ENCODE measurements at places on chromosomes 2 and 18.

DNA sequence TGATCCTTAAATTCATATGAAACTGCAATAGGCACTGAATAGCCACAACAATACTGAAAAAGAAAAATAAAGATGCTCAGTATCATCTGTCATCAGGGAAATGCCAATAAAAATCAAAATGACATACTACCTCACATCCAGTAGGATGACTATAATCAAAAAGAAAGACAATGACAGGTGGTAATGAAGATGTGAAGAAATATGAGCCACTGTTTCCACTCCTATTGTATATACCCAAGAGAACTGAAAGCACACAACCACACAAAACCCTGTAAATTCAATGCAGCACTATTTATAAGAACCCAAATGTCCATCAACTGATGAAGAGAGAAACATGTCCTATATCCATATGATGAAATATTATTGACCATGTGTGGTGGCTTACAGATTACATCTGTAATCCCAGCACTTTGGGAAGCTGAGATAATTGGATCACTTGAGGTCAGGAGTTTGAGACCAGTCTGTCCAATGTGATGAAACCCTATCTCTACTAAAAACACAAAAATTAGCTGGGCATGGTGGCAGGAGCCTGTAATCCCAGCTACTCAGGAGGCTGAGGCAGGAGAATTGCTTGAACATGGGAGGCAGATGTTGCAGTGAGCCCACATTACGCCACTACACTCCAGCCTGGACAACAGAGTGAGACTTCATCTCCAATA lies 39.9 kb downstream of the MAP3K2 start:
- DNase-seq = no peak

- DNase-seq = no peak
These were observed 186.9 kb upstream of the PXDN start for GRCh38 chr2:1931003-1931914.

DNA sequence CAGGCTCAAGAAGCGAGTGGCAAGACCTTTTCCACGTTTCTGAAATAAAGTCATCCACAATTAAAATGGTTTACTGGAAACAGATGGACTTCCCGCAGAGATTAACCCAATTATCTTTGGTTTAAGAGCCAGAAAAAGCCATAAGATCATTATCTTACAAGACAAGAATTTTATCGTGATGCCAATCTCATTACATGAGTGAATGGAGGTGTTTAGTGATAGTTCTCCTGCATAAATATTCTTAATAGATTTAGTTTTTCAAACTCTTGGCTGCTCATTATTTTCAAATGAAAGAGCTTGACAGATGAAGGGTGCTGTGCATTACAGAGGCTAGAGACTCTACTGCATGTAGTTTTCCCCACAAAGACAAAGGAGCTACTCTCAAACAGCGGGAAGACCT lies 1028.4 kb upstream of the PIK3C3 start:
- no peak for DNase-seq

DNA sequence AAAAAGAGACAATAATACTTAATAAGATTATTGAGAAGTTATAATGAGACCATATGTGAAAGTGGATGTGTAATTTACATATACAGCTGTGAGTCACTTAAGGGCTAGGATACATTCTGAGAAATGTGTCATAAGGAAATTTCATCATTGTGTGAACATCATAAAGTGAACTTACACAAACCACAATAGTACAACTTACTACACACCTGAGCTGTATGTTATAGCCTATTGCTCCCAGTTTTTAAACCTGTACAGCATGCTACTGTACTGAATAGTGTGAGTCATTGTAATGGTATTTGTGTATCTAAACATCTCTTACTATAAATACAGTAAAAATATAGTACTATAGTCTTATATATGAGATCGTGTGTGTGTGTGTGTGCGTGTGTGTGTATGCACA lies 1420.3 kb upstream of the PIK3C3 start:
- no peak for DNase-seq

GRCh38 chr2:123438251-123438650 lies 586.8 kb upstream of the CNTNAP5 start:
- DNase-seq = no peak

GRCh38 chr2:223027442-223027841 lies 24.5 kb upstream of the KCNE4 start:
- DNase-seq = no peak

- DNase-seq = no peak
These were observed 30.0 kb downstream of the MRPL35 start for GRCh38 chr2:86229221-86229620.

- no peak for DNase-seq
These were observed 194.8 kb upstream of the NABP1 start for GRCh38 chr2:191483117-191483516.

GRCh38 chr2:136139631-136140030 lies 21.7 kb upstream of the CXCR4 start:
- DNase-seq = no peak

GRCh38 chr18:36813101-36813775 lies 15.6 kb downstream of the TPGS2 start:
- no peak for DNase-seq

GRCh38 chr2:179694963-179695362 lies 166.4 kb downstream of the ZNF385B start:
- no peak for DNase-seq

DNA sequence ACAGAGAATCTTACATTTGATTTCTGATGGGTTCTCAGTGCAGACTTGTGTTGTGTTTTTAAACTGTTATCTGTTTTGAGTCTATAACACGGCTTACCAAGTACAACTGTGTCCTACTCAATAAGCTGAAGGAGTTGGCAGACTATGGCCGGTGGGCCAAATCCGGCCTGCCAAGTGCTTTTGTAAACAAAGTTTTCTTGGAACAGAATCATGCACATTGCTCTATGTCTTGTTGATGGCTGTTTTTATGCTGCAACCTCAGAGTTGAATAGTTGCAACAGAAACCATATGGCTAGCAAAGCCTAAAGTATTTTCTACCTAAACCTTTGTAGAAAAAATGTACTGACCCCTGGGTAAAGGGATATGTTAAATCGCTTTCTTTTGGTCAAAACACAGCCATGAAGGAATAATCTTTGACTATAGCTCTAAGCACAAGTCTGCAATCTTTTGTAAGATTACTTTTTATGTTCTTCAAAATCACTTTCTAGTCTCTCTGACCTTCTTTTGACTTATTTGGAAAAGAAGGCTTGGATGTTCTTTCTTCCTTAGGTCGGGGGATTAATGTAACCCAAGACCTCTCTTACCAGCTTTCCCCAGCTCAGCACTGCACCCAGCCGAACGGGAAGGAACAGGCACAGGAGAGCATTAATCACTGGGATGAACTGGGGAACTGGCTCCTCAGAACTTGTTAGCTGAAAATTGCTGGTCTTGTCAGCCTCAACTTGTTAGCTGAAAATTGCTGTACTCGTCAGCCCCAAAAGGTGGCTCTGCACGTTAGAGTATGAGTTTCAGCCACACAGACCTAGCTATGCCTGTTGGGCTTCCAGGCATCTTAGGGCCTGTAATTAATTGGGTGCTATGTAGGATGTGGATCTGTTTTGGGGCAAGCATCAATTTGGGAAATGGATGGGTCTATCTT lies 75.4 kb downstream of the CD8B2 start:
- DNase-seq = no peak

DNA sequence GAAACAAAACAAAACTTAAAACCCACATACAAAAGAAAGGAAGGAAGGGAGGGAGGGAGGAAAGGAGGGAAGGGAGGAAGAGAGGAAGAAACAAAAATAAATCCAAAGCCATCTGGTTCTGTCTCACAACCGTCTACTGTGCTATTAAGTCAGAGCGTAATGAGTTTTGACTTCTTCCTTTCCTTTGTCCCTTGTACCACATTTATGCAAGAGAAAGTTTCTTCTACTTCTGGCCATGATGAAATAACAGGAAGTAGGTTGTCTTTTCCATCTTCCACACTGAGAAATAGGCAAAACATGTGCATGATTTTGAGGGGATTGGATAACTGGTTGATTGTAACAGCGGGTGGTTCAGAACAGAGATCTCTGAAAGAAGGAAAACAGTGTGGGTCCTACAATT lies 121.4 kb downstream of the CTAGE1 start:
- no peak for DNase-seq

- no peak for DNase-seq
These were observed 115.9 kb downstream of the RPIA start for GRCh38 chr2:88807237-88807962.

DNA sequence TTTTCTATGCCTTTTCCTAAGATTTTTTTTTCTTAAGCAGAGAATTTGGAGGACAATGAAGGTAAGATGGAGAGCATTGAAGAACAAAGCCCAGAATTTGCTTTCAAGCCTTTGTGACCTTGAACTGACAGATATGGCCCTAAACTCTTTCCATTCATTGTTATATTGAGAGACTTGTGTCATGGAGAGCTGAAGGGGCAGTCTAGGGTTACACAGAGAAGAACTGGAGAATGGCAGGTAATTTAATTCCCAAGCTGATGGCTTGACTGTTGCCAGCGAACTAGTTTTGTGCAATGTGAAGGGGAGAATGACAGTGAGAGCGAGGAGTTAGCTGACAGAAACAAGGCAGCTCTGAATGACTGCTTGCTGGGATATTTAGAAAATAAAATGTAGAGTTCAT lies 1344.2 kb downstream of the LRP1B start:
- DNase-seq = no peak

- DNase-seq = no peak
These were observed 147.0 kb downstream of the PPP1R1C start for GRCh38 chr2:182132605-182133004.

- DNase-seq = no peak
These were observed 212.3 kb downstream of the MGAT5 start for GRCh38 chr2:134466141-134466540.

- DNase-seq = no peak
These were observed 187.4 kb downstream of the RDH14 start for GRCh38 chr2:18373081-18373480.

DNA sequence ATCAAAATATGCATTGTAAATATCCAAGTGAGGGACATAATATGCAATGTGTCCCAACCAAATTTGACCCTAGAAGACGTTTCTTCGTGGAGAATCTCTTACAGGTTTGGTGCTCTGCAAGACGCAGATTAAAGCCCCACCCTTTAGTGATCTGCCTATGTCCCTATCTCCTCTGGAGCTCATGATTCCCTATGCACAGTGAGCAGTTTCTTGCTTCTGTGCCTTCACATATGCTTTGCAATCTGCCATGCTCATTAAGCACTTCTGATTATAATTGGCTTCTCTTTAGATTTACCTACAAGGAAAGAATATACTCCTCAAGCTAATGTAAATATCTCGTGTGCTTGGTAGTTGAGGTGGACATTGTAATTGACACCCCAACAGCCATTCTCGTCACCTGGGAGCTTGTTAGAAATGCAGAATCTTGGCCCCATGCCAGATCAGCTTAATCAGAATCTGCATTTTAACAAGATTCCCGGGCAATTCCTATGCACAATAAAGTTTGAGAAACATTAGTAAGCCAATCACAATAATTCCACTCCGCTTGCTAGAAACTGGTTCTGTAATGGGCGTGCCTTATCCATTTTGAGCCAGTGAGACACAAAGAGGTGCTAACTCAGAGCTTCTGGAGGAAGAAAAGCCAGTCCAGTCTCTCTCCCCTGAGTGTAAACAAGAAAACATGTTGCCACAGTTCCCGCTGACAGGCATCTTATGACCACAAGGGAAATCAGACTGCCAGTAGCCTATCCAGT lies 2.8 kb upstream of the PUM2 start:
- DNase-seq = no peak

GRCh38 chr2:204357286-204357685 lies 188.0 kb upstream of the PARD3B start:
- DNase-seq = no peak

DNA sequence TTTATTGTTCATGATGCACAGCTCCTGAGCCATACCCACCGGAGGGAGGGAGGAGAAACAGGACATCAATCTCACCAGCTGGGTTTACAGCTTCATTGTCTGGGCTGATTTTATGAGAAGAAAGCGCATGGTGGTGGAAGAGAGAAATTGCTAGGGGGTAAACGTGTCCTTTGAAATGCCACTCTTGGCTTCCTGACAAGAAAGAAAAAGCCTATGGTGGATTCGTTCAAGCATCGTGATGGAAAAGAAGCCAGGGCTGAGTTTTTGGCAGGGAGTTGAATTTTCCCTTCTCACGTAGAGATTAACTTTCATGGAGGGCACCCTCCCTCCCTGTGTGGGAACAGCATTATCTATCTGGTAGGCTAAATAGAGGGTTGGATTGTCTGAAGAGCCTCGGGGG lies 502.0 kb downstream of the SLC4A3 start:
- no peak for DNase-seq

DNA sequence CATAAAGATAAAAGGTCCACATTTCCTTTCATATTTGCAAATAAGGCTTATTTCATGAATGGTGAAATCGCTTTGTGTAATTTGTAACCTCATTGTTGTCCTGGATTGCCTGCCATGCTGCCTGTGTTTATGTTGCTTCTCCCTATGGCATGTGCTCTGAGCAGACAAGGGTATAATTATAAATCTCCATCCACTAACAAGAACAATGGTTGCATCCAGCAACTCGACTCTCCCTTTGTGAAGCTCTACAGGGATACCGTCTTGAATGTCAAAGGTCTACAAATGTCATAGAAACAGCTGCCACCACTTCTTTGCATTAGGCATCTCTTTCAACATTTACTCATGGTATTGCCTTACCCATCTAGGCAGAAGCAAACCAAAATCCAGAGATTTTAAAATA lies 209.6 kb downstream of the SLC8A1 start:
- no peak for DNase-seq

DNA sequence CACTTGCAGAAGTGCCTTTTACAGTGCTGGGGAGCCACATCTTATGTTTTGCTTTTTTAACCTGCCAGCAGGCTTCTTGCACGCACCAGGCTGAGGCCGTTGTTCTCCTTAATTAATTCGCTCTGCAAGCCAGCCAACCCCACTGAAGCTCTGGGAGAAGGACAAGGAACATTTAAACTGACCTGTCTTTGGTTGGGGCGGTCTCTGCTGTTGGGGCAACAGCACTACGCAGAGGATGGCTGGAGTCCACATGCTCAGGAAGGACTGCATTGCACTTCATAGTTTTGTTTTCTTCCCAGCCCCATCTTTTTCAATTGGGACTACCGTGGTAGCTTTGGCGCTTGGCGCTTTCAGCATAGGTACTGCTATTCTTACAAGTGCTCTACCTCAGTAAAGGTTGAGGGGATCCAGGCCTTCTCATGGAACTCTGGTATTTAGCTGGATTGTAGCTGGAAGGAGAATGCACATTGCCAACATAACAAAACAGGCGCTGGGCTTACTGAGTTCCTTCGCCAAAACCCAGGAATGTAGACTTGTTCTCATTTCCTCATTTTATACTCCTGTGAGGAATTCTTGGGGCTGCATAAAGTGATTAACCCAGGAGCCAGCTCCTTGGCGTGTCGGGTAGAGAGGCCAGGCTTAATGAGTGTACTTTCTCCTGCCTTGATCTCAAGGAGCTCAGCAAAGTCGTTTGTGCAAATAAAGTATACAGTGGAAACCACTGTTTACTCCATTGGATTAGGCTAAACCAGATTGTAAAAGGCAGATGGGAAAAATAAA lies 146.2 kb downstream of the PRKCE start:
- no peak for DNase-seq

DNA sequence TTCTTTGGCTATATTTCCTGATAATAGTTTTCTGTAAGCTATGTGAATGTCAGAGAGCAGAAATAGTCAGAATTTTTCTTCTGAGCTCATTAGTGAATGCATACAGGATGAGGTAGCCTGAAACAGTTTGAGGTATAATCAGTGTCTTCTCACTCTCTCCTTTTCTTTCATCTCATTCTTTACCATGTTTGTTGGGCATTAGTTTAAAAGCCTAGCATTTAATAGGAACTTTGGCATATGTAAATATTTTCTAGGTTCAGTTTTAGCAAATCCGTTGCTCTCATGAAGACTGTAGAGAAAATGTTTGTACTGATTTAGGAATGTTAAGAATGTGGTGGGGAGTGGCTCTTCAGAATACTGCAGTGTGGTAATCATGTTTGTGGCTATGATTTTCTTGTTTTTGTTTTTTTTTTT lies 119.4 kb downstream of the PARD3B start:
- DNase-seq = no peak

GRCh38 chr18:61426492-61427053 lies 93.3 kb downstream of the CDH20 start:
- DNase-seq = no peak

Data from stimulated activated CD4-positive, alpha-beta T cell treated with anti-CD3 and anti-CD28 coated beads, Interleukin-1b, Interleukin-23, amount 100 ng/mL, for 1 hour (primary cell).